Stimulated activated CD4-positive, alpha-beta T cell treated with anti-CD3 and anti-CD28 coated beads, Interleukin-15, amount 100 ng/mL, for 24 hours (primary cell): ENCODE measurements at places on chromosomes 2 and 18.
A peak's percentile ranks its signal among the peaks of the same experiment; 100 is the strongest.

- no peak for DNase-seq
These were observed 1573.4 kb upstream of the NXPH2 start for GRCh38 chr2:140353541-140353940.

DNA sequence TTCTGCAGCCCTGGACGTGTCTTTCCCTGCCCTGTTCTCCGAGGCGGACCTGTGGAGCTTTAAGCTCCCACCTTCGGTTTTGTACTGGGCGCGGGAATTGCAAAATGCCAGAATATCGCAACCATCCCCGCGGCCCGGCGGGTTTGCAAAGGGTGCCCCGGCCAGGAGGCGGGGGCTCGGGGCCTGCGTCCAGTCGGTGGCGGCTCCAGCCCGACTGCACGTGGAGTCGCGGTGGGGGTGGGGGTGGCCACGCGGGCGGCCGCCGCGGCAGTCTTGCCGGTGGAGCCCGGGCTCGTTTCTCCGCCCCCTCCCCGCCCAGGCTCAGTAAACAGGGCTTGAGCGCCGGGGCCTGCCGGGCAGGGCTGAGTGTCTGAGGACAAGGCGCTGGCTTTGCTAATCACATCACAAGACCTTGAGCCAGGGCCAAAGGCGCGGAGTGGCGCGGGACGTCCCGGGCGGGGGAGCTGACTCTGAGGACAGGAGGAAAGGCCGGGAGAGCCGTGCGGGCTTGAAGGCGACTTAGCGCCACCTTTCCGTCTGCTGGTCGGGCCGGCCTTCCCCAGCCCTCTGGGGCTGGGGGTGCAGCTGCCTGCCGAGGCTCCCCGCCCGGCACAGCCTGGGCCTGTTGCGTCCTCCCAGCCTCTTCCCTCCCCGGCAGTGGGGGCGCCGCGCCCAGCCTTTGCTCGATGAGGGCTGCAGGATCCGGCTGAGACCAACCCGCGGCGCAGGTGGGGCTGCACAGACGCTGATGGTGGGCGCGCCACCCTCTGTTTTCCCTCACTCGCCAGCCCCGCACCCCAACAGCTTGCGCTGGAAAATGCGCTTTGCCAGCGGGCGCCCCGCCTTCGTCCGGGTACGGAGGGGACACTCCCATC, 786 bp upstream of the ZFP36L2 start:
- peak; percentile 84 for DNase-seq

DNA sequence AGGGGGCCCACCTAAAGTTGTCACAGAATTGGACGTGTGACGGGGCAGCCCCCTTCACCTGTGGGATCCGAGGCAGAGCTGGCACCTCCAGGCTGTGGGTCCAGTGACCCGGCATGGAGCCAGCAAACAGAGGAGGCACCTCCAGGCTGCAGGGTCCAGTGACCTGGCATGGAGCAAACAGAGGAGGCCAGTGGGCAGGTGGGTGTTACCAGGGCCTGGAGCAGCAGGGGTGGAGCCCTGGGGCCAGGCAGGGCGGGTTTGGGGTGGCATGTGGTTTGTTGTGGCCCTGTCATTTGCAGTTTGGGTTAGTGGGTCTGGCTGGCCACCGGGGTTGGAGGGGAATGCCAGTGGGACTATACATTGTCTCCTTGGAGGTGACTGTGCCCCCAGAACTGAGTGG, 68.2 kb downstream of the HPCAL1 start:
- no peak for DNase-seq

GRCh38 chr18:35118641-35119040, 77.4 kb downstream of the MAPRE2 start:
- no peak for DNase-seq

DNA sequence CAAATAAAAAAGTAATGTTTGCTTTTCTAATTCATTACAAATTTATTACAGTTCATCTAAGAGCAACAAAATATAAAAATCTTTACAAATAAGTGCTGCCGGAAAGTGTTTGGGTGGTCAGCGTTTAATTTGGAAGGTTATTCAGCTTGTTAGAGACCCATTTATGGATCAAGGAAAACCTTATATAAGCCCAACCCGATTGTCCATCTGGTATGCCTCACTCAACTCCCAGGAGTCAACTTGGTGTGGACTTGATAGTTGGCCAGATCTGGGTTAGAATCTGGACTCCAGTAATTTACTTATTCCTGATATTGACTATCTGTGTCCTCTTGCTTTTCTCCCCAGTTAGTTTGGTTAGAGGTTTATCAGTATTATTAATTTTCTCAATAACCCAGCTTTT, 106.2 kb downstream of the KCTD1 start:
- no peak for DNase-seq

DNA sequence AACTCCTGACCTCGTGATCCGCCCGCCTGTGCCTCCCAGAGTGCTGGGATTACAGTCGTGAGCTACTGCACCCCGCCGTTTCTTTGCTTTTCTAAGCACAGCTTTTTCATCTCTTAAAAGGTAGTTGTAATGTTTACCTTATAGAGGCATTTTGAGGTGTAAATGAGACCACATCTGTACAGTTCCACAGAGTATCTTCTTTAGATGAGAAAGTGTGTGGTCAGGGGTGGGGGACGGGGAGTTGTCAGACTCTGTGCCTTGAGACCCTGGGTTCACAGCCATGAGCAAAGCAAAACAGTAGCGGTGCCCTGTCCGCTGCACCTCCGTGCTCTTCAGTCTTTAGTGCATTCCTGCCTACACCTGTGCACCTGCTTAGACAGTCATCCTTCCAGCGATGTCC, 251.6 kb downstream of the ZNF407 start:
- DNase-seq = no peak

DNA sequence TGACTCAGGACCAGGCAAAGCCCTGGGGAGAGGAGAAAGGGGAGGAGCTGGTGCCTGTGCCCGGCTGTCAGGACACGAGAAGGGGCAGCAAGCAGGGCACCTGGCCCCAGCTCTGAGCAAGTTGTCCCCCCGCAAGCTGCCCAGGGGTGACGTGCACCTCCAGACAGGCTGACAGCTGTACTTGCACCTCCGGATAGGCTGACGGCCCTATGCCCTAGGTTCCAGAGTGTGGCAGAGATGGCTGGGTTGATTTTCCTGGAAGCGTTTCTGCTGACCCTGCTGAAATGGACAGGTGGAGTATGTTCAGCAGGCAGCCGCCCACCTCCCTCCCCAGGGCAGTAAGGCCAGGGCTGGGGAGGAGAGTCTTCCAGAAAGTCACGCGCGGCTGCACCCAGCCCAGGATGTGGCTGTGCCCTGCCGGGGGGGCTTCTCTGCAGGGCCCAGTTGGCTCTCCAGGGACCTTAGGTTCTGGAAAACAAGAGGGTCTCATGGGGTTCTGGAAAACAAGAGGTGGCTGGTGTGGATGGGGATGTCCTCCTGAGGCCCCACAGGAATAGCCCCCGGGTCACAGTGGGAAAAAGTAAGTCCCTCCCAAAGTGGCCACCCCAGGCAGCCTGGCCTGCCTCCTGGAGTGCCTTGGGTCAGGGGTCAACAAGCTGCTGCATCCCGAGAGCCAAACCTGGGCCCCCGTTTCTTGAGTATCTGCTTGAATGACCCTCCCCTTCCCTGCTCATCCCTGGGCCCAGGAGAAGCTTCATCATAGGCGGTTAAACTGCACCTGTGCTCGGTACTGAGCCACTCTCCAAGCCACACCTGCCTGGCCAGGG, 71.4 kb upstream of the OTOS start:
- no peak for DNase-seq

DNA sequence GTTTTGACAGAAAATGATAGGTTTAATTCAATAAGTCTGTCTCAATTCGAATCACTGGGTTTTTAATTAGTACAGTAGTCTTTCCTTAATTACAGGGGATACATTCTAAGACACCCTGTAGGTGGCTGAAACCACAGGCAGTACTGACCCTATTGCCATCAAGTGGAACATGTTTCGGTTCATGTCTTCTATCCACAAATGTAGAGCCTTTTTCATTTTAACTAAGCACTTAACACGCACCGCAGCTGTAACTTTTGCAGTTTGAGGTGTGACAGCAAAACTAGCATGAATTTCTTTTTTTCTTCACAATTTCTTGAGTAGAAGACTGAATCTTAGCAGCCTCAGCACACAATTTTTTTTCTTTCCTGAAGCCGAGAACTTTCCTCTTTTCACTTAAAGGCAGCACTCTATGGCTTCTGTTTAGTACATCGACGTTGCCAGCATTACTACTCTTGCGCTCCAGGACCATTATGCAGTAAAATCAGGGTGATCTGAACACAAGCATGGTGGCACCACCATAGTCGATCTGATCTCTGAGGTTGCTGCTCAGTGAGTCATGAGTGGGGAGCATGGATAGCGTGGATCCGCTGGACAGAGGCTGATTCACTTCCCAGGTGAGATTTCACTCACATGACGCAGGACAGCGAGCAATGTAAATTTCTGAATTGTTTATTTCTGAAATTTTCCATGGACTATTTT, 805.1 kb downstream of the RNF144A start:
- DNase-seq = no peak

- DNase-seq = no peak
These were observed 2.1 kb upstream of the SPC25 start for GRCh38 chr2:168892327-168892726.

DNA sequence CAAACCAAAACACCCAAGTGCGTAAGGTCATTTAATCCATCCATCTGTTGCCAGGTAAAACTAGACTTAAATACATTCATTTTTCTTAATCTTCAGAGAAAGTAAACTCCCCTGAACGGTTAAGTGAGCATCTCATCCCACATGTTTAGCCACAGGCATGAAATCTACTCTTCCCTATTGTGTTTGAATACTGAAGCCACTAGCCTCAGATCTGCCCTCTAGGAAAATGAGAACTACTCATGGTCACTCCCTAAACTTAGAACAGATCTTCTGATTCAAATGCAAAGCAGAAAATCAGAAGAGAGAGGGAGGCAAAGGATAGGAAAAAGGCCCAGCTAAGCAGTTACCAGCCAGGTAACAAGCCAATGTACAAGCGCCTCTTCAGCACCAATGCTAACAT, 7.1 kb downstream of the TMEM247 start:
- DNase-seq = no peak
